NCI-H2107 (cell line): ENCODE measurements at places on chromosomes 3 and 15.

DNA sequence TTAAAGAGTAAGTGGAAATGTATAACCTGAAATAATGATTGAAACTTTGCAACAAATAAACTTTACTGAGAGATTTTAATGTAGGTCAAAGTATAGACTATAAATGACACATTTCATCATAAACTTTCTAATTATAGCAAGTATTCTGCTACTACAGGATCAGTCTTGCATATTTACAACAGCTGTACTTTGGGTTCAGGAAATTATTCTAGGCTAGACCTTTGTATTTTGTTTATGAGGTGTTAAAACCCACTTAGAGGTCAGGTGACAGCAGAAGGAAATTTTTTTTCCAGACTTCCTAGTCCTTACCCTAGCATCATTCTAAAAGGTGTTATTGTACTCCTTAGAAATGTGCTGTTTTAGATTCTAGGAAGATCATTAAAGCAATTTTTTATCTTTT lies 2.3 kb downstream of the RNF7 start:
- DNase-seq = no peak

DNA sequence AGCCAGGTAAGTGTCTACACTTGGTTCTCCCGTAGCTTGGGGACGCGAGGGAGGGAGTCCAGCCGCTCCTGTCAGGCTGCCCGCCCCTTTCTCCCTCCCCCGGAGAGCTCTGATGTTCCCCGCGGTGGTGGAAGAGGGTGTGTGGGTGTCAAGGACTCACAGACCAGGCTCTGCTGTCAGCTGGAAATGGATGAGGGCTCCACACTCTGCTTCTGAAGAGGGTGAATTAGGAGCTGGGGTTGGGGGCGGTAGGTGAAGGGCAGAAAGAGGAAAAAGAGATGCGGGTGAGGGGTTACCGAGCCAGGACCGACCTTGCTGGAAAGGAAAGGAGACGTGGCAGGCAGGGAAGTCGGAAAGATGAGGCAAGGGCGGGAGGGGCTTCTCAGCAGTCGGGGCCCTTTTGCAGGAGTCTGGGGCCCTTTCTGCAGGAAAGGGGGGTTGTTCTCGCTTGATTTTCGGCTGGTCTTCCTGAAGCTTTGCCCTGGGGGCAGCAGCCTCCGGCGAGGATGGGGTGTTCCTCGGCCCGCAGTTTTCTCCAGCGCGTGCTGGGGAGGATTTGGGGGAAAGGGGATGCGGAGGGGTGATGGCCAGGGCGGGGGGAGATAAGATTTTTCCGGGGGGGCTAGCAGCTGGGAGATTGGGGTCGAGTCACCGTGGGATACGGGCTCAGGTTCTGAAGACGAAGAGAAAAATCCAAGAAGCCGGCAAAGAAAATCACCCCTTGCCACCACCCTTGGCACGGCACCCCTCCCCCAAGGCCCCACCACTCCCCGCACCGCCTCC lies 602 bp upstream of the BAHD1 start:
- DNase-seq = no peak

DNA sequence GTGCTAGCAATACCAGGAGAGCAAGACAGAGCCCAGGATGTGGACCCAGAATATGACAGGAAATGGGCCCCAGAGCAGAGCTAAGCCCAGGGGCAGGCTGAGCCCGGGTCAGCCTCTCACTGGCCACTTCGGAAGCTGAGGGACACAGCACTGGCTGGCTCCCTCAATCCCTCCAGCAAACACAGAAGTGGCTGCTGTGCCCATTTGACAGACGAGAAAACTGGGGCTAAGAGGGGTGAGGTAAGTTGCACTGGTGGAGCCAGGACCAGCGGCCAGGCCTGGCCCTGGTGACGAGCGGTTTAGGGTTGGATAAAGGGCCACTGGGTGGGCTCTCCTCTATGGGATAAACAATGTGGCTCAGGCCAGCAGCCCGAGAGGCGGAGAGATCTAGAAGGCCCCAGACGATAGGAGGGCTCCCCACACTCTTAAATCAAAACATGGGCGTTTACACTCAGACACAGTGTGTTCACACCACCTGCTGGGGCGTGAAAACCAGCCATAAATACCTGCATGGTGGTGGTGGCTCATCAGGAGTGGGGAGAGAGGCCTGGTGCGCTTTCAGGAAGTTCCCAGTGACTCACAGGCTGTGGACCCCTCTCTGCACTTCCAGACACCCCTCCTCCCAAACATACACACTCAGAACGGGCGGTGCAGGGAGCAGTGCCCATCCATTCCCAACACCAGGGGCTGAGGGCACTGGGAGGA lies 12.0 kb upstream of the LINGO1 start:
- DNase-seq = no peak

- no peak for DNase-seq
Measured at GRCh38 chr3:38039899-38040261, 872 bp downstream of the DLEC1 start.

DNA sequence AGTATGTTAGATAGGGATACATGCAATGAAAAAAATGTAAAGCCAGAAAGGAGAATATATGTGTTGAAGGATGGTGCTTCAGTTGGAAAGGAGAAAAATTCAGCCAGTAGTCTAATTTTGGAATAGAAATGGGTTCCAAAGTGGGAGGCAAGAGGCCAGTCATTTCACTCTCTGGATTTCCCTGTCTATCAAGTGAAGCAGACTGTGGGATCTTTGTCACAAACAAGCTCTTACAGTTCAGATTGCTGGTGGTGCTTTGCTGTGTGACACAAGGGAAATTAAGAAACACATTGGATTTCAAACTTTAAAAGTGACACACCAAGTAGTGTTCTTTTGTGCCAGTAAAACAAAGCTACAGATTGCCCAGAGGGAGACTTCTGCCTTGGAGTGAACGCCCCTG lies 82.0 kb upstream of the BFSP2 start:
- DNase-seq = no peak
